D721Med (cell line): ENCODE measurements at places on chromosomes 3 and 15.
A peak's percentile ranks its signal among the peaks of the same experiment; 100 is the strongest.

DNA sequence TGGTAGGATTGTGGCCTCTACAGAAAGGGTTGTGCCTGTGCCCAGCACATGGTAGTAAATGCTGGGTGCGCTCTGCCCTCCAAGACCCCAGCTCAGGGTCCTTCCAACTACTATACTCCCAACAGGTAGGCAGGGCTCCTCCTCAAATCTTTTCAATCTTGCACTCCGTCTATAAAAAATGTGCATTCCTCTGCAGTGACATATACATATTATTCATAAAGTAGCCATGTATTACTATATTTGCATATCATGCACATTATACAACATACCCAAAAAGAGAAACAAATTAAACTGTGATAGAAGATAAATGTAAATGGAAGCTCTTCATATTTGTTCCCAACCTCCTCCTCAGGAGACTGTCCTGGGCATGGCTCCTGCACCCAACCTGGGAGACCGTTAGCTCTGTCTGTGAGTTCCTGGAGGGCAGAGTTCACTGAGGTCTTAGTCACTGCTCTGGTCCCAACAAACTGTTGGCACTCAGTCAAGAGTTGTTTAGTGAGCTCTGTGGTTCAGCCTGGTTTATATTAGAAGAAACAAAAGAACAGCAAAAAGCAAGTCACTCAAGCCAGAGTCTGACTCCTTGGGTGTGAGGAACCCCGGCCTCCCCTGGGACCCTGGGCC, 47.7 kb upstream of the GRIP2 start:
- DNase-seq, result no peak

GRCh38 chr3:13260259-13261103, 159.6 kb downstream of the NUP210 start:
- DNase-seq, result no peak

- no peak for DNase-seq
These were observed 46.7 kb upstream of the MYZAP start for GRCh38 chr15:57544848-57545480.

- DNase-seq, result peak; percentile 10
These were observed 26.9 kb downstream of the LOXL1 start for GRCh38 chr15:73952913-73953750.

GRCh38 chr3:128439226-128439625, 27.5 kb downstream of the DNAJB8 start:
- DNase-seq, result no peak

DNA sequence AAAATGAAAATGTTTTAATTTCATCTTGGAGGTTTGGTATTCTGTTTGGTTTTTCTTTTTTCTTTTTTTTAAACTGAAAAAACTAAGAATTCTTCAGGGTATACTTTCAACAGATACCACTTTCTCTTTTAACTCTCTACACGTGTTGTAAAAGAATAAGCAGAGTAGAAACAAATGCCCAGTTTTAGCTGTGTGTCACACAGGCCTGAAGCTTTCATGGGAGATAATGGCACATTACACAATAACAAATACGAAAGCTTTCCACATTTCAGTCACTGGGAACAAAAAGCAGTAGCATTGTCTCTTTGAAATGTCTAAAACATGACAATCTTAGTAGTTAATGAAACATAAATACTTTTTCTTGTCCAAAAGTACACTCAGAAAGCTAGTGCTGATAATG, 818.5 kb downstream of the TBL1XR1 start:
- no peak for DNase-seq
